ENCODE measurements at places on chromosomes 2 and 18. TPM values are rescaled to one million over a fixed set of nuclear protein-coding genes. Genes with fewer than 3 reads are reported as not detected.

ABCA12 gene
- total RNA-seq = 0.36 TPM

SALL3 gene
- 2.3 TPM for total RNA-seq

IL1R2 gene
- total RNA-seq = 1.1 TPM

OSBPL6 gene
- 6.3 TPM for total RNA-seq

C2orf72 gene
- not detected for total RNA-seq

ATP6V1B1 gene
- total RNA-seq = 1.1 TPM

FLACC1 gene
- 2.0 TPM for total RNA-seq

TMEM185B gene
- total RNA-seq = 19.6 TPM

RTP5 gene
- not detected for total RNA-seq

COA5 gene
- total RNA-seq = 26.5 TPM

TTN gene
- under 0.01 TPM for total RNA-seq

FNDC4 gene
- total RNA-seq = 4.4 TPM

DNER gene
- 20.3 TPM for total RNA-seq

Data from melanocyte of skin (primary cell).